ENCODE measurements at places on chromosomes 7 and 10. TPM values are rescaled to one million over a fixed set of nuclear protein-coding genes. Genes with fewer than 3 reads are reported as not detected.

Gene PTF1A
- not detected for polyA plus RNA-seq

Gene TRIM24
- 6.5 TPM for polyA plus RNA-seq

Gene AMPH
- polyA plus RNA-seq: 0.05 TPM

Gene CLCN1
- 0.12 TPM for polyA plus RNA-seq

Gene UCMA
- polyA plus RNA-seq: not detected

Gene TFEC
- 0.02 TPM for polyA plus RNA-seq

Gene TMEM120A
- polyA plus RNA-seq: 95.2 TPM

Gene GIMAP5
- polyA plus RNA-seq: not detected
